ENCODE measurements at places on chromosomes 4 and X.

- DNase-seq = no peak
These were observed 31.3 kb upstream of the CHM start for GRCh38 chrX:86078650-86079049.

DNA sequence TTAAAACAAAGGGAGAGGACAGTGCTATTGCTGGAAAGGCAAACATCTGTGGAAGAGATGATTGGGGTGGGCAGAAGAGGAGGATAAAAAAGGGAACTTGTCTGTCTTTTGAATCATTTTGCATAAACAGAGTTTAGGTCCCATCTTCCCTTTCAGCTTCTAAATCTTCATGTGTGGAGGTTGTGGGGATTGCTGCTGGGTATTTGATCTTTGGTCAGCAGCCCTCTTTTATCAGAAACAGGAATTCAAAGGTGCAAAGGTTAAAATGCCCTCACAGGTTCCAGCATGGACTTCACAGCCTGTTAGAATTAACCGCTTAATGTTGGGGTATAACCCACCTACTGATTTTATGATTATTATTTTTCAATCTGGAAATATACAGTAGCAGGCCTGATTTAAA, 39.5 kb upstream of the TMEM154 start:
- DNase-seq = no peak

- no peak for DNase-seq
These were observed 14.5 kb upstream of the CCSER1 start for GRCh38 chr4:90112715-90113114.

- no peak for DNase-seq
These were observed 1.7 kb upstream of the STIM2 start for GRCh38 chr4:26858947-26859401.

DNA sequence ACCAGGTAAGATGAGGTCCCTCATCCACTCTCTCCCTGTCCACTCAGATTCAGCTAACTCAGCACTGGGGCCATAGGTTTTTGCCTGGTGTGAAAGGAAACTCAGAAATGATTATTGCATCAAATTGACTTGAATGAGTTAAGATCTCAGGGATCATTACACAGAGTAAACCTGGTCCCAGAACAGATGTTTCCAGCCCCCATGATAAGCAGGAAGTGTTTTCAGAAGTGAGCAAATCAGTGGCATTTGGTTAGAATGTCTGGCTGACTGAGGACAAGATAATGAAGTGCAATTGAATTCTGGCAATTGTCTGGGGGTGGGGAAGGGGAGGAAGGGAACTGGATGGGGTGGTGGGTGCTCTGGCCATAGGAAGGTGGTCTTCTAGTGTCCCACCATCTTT, 108.0 kb downstream of the CHIC2 start:
- no peak for DNase-seq

DNA sequence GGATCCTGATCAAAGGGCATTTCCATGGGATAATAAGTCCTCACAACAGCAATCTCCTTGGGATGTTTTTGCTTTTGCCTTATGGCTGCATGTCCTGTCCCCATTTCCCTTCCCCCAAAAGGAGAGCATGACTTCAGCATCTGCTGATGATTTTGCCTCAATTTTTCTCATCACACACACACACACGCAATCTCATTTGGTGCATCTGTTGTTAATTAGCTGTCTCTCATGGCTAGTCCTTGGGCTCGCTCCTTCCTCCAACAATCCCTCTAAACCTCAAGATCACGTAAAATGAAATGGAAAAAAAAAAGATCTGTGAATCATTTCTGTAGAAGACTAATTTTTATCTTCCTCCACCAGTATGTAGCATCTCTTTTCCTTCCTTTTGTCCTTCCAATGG, 153.6 kb downstream of the RBMX2 start:
- no peak for DNase-seq

GRCh38 chr4:101370663-101371210, 23.4 kb upstream of the PPP3CA start:
- DNase-seq = no peak

GRCh38 chr4:18025288-18025687, 3.7 kb upstream of the LCORL start:
- no peak for DNase-seq

- no peak for DNase-seq
These were observed 73.2 kb upstream of the BCOR start for GRCh38 chrX:40170830-40171512.

DNA sequence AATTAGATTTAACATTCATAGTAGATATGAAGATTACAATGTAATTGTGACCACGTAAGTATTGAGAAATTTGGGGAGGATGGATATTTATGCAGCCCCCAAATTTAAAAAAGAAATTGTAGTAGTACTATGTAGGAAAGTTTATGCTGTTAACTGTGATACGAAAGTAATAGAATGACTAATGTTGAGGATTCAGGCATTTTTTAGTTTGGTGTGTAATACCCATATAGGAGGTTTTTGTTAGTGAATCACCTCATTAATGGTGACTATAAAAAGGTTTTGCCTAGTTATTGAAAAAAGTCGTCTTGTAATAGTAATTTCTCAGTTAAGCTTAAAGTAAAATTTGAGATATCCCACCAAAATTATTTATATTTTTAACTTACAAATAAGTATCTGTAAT, 67.2 kb downstream of the SMARCAD1 start:
- DNase-seq = no peak

DNA sequence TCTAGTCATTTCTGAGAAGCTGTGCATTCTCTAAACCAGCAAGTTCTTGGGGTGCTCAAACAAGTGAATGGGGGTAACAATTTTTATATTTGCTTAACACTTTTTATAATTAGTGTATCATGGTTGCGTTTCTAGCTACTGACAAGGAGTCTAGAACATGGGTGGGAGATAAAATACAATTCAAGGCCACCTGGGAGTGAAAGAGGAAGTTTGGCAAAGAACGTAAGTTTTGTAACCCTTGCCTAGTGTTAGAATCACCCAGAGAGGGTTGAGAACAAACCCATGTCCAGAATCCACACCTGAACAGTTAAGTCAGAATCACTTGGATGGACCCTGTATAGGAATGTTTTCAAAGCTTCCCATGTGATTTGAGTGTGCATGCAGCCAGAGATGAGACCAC, 92.7 kb downstream of the AFF2 start:
- DNase-seq = no peak

DNA sequence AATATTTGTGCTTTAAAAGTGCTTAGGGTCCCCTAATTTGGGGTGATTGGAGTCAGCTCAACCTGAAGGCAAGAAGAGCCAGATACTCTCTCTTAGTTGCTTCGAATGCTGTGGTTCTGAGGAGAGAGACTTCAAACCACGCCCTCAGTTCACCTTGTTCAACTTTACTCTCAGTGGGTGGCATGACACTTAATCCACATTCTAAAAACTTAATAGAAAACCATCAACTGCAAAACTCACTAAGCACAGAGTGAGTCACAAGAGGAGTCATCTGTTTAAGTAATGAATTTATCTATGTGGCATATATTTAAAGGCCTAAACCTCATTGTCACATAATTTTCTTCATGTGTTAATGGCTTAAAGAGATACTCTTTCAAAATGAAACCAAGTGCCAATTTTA, 99.5 kb upstream of the SLC4A4 start:
- DNase-seq = no peak

GRCh38 chrX:9298221-9298620, 166.6 kb upstream of the TBL1X start:
- no peak for DNase-seq

DNA sequence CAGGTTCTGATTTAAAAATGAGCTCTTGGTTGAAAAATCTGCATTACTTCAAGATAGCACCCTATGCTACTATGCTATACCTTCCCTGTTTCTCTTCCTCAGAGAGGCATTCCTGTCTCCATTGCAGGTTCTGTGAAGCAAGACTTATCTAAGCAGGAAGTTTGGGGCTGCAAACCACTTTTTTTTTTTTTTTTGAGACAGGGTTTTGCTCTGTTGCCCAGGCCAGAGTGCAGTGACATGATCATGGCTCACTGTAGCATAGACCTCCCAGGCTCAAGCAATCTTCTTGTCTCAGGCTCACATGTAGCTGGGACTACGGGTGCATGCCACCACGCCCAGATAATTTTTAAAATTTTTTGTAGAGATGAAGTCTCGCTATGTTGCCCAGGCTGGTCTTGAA, 4.0 kb upstream of the CCNG2 start:
- DNase-seq = no peak

- DNase-seq = no peak
These were observed 762 bp downstream of the PIGA start for GRCh38 chrX:15334561-15334960.

- DNase-seq = no peak
These were observed 44.0 kb upstream of the CT47C1 start for GRCh38 chrX:119028733-119029330.

- no peak for DNase-seq
These were observed 11.2 kb downstream of the IGFBP7 start for GRCh38 chr4:57098941-57099340.

- no peak for DNase-seq
These were observed 194.6 kb upstream of the C1QTNF7 start for GRCh38 chr4:15233264-15233597.

- DNase-seq = no peak
These were observed 85.1 kb upstream of the ADAD1 start for GRCh38 chr4:122293374-122294365.

DNA sequence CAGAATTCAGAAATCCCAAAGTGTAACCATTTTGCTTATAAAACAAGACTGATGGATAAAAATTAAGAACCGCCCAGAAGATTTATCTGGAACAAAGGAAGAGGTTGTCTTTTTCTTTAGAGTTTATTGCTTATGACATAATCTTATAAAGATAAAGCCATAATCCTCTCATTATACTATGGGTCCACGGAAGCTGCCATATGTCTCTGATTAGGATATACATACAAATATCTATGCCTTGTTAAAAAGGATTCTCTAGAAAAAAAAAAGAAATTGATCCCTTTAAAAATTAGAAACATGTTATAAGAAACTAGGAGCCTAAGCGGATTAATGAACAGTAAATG, 70.5 kb downstream of the RELL1 start:
- no peak for DNase-seq

- no peak for DNase-seq
These were observed 19.6 kb downstream of the CLCN4 start for GRCh38 chrX:10176121-10177003.

DNA sequence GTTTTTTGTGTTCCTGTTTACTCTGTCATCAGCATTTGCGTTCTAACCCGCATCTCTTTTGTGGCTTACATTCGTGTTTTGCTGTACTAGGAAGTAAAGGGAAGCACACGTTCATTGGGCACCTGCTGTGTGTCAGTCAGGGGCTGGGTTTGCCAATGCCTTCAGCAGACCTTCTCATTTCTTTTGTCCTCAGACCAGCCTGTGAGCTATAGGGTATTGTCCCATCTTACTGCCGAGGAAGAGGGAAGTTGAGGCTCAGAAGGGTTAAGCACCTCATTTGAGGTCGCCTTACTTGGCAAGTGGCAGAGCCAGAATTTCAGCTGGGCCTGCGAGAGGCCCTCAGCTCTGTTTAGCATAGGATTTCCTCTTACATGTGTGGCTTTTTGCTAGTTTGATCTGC, 8.7 kb downstream of the TBC1D14 start:
- no peak for DNase-seq

DNA sequence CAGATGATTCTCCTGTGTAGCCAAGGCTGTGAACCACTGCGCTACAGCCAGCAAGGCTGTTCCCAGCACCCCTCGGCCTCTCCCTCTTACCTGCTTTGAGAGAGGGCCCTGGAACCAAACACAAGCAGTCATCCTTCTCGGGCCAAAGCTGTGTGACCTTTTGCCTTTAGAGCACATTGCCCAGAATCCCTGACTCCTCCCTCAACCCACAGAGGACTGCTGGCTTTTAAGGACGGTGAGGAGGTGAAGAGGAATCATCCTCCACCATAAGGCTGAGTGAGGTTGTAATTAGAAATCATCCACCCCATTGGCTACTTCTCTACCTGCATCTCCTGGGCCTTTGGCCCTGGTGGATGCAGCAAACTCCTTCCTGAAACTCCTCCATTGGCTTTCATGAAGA, 93.6 kb upstream of the PJA1 start:
- DNase-seq = no peak

- no peak for DNase-seq
These were observed 188.8 kb downstream of the SOWAHB start for GRCh38 chr4:76708971-76709771.

DNA sequence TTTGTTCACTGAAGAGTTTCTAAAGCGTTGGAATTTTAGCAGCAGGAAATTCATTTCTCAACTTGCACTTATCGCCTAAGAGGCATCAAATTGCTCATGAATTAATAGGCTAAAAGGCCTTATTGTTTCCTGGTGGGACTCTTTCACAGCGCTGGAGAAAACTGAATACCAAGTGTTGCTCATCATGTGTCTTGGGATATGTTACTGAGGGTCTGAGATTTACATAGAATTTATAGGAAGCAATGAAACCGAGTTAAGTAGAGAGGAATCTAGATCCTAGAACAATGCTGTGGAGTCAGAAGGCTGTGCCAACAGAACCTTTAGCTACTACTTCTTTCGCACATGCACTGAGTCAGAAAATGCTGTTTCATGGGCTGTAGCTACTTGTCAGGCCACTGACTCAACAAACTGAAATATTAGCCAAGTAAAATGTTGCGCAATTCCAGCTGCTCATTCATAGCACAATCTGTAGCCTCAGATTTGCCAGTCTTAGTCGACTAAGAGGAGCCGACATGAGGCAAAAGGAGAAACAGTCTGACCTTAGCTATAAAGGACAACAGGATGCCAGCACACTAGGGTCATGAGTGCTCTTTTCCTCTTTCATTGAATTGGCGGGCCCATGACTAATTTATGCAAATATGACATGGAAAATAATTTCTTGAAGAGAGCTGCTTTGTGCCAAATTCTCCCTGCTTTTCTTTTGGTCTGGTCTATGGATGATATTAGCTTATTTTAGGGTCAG, 35.9 kb upstream of the CXCL8 start:
- DNase-seq = no peak

DNA sequence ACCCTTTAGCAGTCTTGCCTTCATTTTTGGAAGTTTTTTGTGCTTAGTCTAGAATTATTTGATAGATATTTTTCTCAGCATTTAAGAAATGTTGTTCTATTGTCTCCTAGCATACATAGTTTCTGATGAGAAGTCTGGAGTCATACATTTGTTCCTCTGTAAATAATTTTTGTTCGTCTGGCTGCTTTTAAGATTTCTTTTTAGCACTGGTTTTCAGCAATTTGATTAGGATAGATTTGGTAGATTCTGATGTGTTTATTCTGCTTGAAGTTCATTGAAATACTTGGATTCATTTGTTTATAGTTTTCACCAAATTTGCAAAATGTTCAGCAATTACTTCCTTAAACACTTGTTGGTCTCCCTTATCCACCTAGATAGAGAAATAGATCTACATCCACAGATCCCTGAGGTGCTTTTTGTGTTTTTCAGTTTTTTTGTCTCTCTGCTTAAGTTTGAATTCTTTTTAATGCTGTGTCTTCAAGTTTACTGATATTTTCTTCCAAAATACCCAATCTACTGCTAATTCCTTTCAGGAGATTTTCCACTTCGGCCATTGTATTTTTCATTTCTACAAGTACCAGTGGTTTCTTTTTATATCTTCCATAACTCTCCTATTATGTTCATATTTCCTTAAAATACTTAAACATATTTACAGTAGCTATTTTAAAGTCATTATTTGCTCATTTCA, 64.9 kb downstream of the ABLIM2 start:
- no peak for DNase-seq

GRCh38 chrX:49162620-49163019, at the start of gene MAGIX:
Gene MAGIX, plus strand, starts transcription at chrX:49162758. Its CDS starts 132 bp downstream, at chrX:49162890.
- no peak for DNase-seq

All from type B pancreatic cell (in vitro differentiated cells).